ENCODE measurements at places on chromosomes 16 and 17. TPM values are rescaled to one million over a fixed set of nuclear protein-coding genes. Genes with fewer than 3 reads are reported as not detected.

DNA sequence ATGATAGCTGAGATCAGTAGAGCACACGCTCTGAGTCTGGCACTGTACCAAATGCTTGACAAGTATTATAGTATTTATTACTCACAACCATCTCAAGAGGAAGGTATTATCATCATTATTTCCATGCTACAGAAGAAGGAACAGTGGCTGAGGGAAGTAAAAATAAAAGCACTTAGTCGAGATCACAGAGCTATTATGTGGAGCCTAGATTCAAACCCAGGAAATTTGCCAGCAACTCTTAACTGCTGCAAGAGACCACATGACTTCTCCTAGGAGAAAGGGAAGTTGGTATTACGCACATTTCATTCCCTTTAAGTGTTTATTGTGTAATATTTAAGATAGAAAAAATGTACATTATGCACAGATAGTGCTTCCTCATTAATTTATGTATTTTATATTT lies 1.0 kb upstream of the RHOT1 start:
- peak; percentile 85 for DNase-seq

GRCh38 chr17:76452127-76452659 lies 759 bp downstream of the UBE2O start:
- no peak for DNase-seq

DNA sequence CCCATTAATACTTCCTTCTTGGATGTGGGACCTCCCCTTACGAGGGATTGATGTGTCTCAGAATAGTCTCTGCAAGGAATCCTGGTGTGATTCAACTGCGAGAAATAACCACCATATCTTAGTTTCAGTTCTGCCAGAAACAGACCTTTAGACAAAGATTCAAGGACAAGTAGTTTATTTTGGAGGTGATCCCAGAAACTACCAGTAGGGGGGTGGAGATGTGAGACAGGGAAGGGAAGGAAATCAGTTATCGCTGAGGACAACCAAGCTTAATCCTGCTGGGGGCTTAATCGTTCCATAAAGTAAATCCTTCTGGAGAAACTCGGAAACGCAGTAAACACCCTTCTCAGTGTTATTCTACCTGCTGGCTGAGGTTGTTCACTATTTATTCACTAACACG lies 5.0 kb upstream of the SDR42E1 start:
- no peak for DNase-seq

DNA sequence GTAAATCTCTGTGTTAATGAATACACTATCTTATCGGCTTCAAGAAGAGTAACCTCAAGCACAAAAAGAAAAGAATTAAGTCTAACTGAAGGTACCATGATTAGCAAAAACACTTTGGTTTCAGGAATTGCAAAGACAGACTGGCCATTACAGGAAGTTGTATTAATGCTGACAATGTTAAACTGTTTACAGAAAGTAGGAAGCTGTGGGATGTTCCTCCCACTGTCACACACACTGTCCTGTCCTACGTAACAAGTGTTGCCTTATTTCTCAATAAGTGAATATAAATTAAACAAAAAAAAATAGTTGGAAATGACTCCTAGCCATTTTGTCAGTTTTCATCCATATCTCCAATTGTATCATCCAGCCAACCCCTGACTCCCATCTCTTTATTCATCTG lies 8.6 kb downstream of the GNA13 start:
- no peak for DNase-seq

GRCh38 chr16:88790312-88791211 lies 5.5 kb upstream of the PIEZO1 start:
- DNase-seq, result no peak

DNA sequence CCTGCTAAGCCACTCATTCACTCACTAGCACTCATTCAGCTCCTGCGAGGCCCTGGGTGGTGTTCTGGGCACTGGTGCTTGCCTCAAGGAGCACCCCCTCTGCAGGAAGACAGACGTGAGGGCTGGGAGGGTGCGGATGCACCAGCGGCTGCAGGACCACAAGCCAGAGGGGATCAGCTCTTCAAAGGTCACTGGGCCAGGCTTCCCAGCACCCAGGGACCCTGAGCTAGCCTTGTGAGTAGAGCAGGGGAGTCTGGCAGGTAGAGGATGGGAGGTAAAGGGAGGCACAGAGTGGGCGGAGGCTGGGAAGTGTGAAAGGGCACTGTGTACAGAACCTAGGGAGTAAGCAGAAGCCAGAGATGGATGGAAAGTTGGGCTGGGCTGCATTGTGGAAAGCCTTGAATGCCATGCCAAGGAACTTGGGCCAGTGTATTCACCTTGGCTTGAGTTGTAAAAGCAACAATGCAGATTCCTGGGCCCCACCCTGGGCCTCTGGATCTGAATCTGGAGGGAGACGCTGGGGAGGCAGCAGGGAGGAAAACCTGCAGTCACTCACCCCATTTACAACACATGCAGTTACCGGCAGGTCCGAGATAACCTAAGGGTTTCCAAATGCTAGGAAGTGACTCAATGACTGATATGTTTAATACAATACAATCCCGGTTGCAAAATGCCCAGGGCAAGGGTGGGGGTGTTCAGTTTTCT lies 1.7 kb downstream of the IL4R start:
- no peak for DNase-seq

DNA sequence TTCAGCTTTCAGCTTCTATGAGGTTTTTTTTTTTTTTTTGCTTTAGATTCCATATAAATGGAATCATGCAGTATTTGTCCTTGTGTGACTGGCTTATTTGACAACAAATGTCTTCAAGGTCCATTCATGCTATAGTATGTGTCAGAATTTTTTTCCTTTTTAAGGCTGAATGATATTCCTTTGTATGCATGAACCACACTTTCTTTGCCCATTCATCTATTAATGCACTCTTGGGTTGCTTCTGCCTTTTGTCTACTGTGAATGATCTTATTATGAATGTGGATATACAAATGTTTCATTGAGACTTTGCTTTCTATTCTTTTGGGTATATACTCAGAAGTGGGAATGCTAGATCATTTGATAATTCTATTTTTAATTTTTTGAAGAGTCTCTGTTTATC lies 27.0 kb upstream of the LRRC75A start:
- no peak for DNase-seq

DNA sequence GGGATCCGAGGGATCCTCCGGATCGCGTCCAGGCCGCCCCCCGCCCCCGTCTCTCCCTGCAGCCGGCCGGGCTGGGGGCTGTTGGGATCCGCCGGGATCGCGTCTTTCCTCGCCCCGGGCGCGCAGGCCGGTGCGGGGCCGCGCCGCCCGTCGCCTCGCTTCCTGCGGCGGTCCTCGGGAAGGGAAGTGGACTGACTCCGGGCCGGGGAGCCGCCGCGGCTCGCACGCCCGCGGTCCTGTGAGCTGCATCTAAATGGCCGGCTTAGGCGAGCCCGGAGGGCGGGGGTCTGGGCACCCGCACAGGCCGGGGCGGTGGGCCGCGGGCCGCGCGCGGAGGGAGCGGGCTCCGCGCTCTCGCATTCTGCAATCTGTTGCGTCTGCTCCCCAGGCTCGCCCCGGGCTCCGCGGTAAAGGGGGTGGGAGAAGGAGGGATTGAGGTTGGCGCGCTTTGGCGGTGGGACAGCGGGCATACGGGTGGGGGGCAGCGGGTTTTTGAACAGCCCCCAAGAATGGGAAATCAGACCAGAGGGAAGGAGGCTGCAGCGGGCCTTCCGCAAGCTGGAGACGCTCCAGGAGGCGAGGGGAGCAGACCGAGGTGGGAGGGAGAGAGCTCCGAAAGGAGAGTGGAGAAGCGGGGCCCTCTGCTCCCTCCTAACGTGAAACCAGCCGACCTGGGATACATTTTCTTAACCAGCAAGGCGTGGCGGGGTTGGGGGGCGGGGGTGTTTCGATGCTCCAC lies 2.2 kb downstream of the TMEM132E start:
- DNase-seq, result no peak

- no peak for DNase-seq
Measured at GRCh38 chr16:81885976-81886586, 107.0 kb downstream of the PLCG2 start.

DNA sequence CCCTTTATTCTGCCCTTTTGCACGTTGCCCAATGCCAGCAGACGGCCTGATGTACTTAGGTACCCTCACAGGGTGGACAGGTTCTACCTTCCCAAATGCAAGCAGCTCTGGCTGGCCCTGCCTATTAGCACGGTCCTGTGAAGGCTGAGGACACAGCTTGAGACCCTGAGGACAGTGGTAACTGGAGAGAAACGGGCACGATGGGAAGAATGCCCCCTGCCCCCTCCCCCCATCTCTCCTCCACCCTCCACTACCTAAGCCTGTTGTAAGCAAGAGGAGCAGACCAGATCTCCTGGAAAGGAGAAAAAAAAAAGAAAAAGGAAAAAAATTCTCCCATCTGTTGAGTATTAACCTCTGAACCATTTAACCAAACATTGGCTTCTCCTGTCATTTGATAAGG lies 34.1 kb downstream of the MEOX1 start:
- DNase-seq, result no peak

DNA sequence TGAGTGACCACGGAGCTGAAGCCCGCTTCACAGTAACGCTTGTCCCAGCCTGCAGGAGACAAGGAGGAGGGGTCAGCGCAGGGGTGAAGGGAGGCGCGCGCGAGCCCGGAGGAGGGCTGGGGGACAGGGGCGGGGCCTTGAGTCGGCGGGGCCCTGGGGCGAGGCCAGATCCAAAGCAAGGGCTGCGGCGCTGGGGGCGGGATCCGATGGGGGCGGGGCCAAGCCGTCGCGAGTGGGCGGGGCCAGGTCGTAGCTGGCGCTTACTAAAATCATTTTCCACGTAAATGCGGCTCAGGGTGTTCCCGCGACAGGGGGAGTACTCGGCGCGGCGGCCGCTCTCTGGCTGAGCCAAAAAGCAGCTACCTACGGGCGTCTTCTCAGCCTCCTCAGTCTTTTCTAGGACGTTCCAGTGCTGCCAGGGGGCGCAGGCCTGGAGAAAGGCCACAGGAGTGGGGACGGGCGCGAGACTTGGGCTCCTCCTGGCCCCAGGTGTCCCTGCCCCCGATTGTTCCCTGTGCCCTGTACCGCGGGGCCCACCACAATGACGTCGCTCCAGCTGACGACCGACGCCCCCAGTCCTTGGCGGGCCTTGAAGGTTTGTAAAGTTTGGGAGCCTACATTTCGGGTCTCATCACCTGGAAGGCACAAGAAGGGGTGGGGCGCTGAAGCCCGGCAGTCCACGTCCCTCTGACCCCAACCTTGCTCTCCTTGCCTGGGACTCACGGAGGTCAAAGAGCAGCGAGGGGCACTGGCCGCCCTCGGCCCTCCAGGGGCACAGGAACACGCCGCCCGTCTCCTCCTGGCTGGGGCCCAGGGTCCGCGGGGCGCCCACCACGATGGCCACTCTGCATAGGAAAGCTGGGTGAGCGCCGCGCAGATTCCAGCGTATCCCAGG lies 3.9 kb downstream of the ITGA2B start:
- peak; percentile 80 for DNase-seq

- no peak for DNase-seq
Measured at GRCh38 chr17:41527063-41528023, 765 bp downstream of the KRT19 start.

COPS3 gene
- polyA plus RNA-seq, result 79.9 TPM

SLFN14 gene
- 0.60 TPM for polyA plus RNA-seq

SDK2 gene
- 10.0 TPM for polyA plus RNA-seq

ITGA2B gene
- 7.9 TPM for polyA plus RNA-seq

GPR179 gene
- 0.58 TPM for polyA plus RNA-seq

CCL3 gene
- polyA plus RNA-seq, result 11.3 TPM

RNF112 gene
- polyA plus RNA-seq, result 4.3 TPM

SLC5A11 gene
- polyA plus RNA-seq, result 0.50 TPM

CD300H gene
- 0.30 TPM for polyA plus RNA-seq

SP6 gene
- polyA plus RNA-seq, result 4.0 TPM

RAPGEFL1 gene
- 6.8 TPM for polyA plus RNA-seq
